Activated naive CD8-positive, alpha-beta T cell treated with anti-CD3 and anti-CD28 coated beads for 36 hours (primary cell): ENCODE measurements at places on chromosomes 12 and 14.
A peak's percentile ranks its signal among the peaks of the same experiment; 100 is the strongest.

- no peak for DNase-seq
Measured at GRCh38 chr12:128734371-128734770, 89.4 kb downstream of the SLC15A4 start.

- DNase-seq: no peak
Measured at GRCh38 chr12:78599366-78599765, 265.2 kb upstream of the SYT1 start.

DNA sequence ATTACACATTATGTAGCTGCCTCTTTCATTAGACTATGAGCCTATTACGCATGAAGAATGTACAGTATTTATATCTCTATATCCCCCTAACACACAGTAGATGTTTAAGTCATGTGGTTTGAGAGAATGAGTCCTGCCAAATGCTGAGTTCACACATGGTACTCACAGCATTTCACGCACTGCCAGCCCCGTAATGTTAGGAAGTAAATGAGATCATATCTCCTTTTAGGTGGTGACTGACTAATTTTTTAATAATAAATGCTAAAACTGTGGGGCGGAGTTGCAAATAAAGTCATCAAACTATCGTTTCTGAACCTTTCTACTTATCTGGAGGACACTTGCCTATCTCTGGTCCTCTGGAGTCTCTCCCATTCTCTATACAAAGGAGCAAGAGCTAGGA lies 343.8 kb downstream of the ADAMTS20 start:
- no peak for DNase-seq

GRCh38 chr14:38693423-38693822 lies 409.6 kb downstream of the SEC23A start:
- no peak for DNase-seq

- DNase-seq: no peak
Measured at GRCh38 chr14:26395726-26396125, 202.1 kb downstream of the NOVA1 start.

- DNase-seq: no peak
Measured at GRCh38 chr14:48710133-48710532, 876.0 kb downstream of the RPS29 start.

GRCh38 chr12:40144023-40144422 lies 38.1 kb upstream of the SLC2A13 start:
- no peak for DNase-seq

GRCh38 chr14:80124794-80125193 lies 86.5 kb downstream of the DIO2 start:
- no peak for DNase-seq

- no peak for DNase-seq
Measured at GRCh38 chr14:102415671-102416070, 52.9 kb downstream of the TECPR2 start.

DNA sequence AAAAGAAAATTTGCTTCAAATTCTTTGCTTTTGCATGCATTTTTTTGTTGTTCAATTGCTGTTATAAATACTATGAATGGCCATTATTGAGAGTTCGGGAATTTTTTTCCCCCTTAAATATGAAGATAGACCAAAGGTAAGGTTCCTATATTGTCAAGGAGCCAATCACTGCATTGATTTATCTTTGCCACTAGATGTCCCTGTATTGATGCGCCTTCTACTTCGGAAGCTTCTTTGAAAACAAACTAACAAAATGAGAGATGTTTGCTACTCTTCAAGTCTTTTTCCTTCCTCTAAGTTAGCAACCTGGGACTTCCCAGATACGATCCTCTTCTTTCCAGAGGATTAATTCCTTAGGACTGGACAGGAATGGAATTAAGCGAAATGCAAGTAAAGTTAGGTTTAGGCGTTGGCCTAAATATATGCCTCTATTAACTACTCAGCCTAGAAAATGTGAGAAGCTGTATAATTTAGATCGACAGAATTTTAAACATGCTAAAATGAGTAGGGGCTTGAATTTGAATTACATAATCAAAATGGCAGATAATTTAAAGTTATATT lies 318.1 kb downstream of the AEBP2 start:
- DNase-seq: no peak

DNA sequence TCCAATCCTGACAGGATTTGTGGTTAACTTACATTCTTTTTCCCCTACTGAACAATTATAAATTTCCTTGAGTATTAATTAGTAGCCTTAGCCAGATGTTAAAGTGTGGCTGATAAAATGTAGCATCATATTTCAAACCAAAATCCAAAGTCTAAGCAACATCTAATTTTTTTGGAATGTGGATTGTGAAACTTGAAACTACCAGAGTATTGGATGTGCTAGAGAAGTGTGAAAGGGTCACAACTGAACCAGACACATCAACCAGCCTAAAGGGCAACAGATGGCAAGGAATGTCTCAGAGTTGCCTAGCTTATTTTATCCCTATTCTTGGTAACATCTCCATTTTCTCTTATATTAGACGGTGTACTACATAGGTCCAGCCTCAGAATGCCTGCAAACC lies 153.1 kb upstream of the DCN start:
- DNase-seq: no peak

- DNase-seq: peak; percentile 44
Measured at GRCh38 chr12:55847033-55847432, 4.3 kb upstream of the MMP19 start.

DNA sequence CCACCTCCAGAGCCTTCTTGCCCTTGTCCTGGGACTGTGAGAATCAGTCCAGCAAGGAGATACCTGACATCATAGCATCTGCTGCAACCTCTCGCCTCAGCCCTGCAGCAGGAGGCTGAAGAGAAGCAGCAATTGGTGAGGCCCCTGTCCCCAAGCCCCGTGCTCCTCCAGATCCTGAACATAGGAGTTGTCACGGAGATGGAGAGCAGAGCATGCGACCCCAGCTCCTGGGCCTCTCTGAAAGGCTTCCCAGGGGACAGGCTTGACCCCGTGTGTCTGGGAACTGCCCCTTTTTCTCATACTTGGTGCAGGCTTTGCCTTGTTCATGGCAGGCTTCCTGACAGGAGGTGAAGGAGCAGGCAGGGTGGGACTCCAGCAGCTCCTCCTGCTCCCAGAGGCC lies 127.7 kb upstream of the PZP start:
- DNase-seq: no peak

- DNase-seq: no peak
Measured at GRCh38 chr14:38210587-38211216, 3.0 kb downstream of the SSTR1 start.

DNA sequence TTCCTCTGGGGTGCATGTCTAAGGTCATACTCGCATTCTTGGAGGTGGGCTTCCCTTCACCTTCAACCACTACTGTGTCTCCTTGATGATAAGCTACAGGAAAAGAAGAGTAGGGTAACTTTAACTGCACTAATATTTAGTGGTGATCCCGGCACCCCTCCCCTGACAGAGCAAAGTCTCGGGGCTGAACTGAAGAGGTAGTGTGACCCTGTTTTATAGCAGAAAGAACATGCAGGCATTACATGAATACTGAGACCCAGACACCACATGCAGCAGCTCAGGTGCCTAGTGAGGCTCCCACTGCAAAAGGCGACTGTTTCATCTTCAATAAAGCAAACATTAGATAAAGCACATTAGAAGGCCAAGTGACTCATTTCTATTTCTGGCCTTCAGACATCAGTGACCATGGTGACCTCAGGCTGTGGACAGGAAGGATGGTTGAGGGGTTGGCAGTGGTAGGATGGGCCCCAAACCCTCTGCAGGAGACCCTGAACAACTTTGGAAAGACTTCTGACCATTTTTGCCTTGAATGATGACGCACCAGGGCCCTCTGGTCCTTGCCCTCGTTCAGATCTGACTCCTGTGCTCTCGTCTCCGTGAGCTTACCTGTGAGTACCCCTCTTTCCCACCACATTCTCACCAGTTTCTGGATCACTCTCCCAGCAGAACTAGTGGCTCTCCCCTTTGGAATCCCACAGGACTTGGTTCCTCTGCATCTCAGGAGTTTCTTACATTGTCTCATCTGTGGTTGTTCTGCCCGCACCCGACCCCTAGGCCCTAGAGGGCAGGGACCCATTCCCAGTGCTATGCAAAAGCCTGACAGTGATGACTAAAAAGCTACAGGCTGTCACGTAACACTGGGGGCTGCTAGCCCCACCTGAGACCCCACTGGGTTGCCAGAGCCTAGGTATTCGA lies 23.8 kb upstream of the JPH4 start:
- DNase-seq: no peak

DNA sequence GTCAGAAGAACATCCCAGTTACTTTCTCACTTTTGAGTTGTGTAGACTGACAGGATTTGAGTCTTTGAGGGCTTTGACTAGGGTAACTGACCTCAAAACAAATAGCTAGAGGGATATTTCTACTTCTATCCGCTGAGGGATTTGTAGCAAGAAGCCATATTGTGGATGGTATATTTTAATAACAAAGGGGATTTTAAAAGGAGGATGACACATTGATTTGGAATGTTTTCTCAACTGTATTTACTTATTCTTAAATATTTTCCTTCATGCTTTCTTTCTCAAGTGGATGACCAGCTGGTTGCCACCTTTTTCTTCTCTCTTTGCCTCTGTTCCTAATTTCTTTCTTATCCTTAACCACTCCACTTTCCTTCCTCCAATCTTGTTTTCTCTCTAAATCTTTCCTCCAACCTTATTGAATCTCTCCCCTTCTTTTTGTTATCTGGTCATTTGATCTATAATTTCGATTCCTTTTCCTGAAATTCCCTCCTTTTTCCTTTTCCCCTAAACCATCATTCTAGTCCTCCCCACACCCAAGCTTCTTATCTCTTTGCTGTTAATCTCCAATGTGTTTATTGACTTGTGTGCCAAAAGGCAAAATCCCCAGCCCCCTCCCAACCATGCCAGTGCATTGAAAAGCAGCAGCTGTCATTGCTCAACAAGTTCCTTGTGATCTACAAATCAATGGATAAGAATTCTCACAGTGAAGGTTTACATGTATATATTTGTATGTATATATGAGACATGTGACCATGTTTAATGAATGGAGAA lies 411.6 kb downstream of the RAD51B start:
- no peak for DNase-seq

DNA sequence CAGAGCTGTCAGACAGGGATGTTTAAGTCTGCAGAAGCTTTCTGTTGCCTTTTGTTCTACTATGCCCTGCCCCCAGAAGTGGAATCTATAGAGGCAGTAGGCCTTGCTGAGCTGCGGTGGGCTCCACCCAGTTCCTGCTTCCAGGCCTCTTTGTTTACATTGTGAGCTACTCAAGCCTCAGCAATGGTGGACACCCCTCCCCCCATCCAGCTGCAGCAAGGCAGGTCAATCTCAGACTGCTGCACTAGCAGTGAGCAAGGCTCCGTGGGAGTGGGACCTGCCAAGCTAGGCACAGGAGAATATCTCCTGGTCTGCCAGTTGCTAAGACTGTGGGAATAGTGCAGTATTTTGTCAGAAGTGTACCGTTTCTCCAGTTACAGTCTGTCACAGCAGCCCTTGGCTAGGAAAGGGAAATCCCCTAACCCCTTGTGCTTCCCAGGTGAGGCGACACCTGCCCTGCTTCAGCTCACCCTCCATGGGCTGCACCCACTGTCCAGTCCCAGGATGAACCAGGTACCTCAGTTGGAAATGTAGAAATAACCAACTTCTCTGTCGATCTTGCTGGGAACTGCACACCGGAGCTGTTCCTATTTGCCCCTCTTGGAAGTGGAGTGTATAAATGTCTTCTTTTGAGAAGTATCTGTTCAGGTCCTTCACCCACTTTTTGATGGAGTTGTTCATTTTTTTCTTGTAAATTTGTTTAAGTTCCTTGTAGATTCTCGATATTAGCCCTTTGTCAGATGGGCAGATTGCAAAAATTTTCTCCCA lies 213.5 kb upstream of the SLC38A2 start:
- DNase-seq: peak; percentile 3

DNA sequence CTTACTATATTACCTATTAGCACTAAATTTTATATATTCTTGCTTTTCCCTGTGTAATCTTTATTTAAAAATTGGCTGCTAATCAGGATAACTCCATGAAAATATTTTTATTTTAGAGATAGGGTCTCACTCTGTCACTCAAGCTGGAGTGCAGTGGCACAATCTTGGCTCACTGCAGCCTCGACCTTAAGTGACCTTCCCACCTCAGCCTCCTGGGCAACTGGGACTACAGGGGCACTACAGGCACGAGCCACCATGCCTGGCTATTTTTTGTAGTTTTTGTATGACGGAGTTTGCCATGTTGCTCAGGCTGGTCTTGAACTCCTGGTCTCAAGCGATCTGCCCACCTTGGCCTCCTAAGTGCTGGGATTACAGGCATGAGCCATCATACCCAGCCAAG lies 32.4 kb upstream of the VCPKMT start:
- no peak for DNase-seq

- no peak for DNase-seq
Measured at GRCh38 chr14:99028521-99028920, 243.5 kb downstream of the BCL11B start.

- no peak for DNase-seq
Measured at GRCh38 chr12:106960443-106960842, 4.7 kb downstream of the TMEM263 start.

GRCh38 chr12:28108599-28108998 lies 81.7 kb upstream of the CCDC91 start:
- no peak for DNase-seq

DNA sequence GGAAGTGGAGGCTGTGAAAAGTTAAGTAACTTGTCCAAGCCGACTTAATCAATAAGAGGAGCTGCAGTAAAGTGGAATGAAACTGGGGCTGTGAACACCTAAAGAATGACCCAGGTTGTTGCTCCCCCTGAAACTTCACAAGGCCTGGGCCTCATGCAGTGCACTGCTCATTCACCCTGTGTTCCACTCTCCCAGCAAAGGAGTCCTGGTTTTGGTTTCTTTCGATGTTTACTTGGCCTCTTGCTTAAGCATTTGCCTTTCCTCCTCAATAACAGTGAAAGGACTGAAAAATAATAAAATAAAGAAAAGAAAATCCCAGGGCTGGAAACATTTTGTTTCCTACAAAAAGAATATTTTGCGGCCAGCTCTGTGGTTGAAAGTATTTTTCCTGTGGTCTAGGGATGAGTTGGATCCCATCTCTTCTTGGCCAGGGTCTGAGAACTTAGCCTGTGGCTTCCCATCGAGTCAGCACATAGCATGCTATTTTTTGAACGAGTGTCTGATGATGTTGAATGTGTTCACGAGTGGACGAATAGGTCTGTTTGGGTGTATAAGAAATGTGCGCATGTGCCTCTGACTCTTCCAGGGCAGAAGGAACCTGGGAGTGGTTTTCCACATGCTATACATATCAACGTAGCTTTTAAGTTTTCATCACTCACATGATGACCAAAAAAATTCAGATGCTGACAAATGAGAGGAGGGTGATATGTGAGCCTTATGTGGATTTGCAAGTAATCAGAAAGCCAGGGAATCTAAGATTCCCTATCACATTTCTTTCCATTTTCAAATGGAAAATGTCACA lies 349.8 kb downstream of the ZFP36L1 start:
- DNase-seq: no peak

DNA sequence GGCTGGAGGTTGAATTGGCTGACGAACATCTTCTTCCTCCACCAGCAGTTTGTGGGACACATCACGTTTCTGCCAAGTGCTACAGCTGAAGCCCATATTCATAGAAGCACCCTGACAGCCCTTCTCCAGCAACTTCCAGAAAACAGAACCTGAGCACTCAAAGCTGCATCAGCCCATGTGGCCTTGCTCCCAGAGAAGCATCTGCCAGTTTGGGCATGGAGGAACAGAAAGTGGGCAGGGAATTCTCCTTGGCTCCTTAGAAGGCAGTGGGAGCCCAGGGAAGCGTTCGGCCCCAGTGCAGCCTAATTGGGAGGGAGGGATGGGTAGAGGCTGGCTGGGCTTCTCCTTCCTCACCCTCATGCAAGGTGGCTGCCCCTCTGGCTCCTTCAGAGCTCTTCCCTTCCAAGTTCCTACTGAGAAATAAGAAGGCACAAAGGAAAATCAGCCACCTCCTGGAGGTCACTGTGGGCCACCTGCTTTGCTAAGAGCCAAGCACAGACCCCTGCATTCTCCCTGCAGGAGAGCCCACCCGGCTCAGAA lies 4.1 kb upstream of the NGB start:
- no peak for DNase-seq

GRCh38 chr12:96210376-96211055 lies 16.3 kb downstream of the ELK3 start:
- peak; percentile 42 for DNase-seq
